ENCODE measurements at places on chromosomes 11 and 22.

GRCh38 chr11:125947419-125948277 lies 1.8 kb downstream of the VSIG10L2 start:
- DNase-seq: no peak

- no peak for DNase-seq
Measured at GRCh38 chr11:42819126-42819525, 492.7 kb upstream of the API5 start.

- DNase-seq: no peak
Measured at GRCh38 chr11:118533769-118534729, 3.1 kb downstream of the TMEM25 start.

DNA sequence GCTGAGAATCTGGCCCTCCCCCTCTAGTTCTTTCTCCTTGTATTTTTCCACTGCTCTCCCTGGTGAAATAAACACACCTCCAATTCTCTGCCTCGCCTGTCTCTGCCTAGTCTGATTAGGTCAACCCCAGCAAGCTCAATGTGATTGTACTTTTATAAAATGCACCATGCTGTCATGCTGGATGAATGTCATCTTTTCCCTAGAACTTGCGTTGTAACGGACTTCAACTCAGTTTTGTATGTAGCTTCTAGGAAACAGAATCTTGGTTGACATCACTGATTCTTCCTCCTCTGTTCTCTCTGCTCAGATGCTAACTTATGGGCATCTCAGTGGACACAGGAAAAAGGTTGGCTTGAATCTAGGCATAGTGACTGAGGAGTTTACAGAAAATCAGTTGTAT lies 261.9 kb upstream of the ISX start:
- DNase-seq: no peak

DNA sequence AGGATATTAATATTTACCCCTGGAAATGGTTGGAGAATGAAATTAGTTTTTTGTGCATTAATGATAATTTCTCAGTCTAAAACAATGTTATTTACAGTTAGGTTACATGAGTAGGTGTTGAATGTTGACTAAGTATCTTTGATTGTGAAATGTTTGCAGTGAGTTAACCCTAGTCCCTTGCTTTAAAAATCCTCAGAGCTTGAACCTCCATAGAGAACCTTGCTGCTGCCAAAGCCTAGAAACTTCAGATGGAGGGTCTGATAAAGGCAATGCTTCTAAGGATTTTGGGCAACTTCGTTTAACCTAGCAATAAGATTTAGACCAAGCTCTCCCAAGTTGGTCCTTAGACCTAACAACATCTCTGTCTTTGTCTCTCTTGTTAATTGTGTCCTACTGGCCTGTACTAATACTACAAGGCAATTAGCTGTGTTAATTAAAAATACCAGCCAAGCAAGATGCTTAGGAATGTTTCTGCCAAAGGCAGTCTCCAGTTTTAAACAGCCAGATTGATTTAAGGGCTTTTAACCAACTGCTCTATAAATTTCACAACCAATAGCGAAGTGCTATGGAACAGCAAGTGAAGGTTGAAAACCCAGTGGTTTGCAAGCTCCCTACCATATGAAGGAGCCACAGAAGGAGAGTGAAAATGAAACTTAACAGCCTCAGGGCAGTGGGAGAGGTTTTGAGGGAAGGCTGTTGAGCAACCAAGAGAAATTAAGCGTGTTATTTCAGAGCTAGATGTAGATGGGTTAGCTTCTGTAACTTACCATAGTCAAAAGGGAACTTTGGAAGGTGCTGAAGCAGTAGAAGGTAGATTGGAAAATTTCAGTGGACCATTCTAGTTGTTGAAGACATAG lies 295.9 kb upstream of the ANO5 start:
- DNase-seq: no peak

GRCh38 chr11:35927682-35928081 lies 16.2 kb upstream of the LDLRAD3 start:
- no peak for DNase-seq

DNA sequence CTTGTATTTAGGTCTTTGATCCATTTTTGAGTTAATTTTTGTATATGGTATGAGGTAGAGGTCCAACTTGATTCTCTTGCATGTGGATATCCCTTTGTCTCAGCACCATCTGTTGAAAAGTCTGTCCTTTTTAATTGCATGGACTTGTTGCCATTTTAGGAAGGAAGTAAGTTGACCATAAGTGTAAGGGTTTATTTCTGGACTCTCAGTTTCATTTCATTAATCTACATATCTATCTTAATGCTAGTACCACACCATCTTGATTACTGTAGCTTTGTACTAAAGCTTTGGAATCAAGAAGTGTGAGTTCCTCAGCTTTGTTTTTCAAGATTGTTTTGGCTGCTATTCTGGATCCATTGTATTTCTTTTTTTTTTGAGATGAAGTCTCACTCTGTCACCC lies 31.4 kb downstream of the CBL start:
- no peak for DNase-seq

DNA sequence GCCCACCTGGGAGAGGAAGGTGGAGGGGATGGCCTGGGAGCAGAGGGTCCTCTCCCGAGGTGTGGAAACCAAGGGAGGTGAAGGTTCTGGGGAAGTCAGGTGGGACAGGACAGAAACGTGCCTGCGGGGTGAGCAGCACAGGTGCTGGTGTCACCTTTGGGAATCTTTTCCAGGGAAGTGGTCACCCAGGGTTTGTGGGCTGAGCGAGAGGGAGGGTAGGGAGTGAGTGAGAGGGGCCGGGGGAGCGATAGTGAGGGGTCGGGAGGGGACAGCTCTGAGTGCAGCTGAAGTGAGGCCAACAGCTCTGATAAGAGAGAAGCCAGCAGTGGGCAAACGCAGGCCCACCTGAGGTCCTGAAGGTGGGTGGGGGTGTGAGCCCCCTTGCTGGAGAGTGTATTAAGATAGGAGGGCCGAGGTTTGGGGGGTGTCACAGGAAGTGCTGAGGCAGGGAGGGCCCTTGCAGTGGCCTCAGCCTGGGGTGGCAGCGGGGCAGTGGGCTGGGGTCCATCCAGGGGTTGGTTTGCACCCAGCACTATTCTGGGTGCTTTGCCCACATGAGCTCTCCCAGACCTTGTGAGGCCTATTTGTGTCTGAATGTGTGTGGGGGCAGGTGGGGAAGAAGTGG lies 1.6 kb upstream of the SHANK3 start:
- DNase-seq: no peak

DNA sequence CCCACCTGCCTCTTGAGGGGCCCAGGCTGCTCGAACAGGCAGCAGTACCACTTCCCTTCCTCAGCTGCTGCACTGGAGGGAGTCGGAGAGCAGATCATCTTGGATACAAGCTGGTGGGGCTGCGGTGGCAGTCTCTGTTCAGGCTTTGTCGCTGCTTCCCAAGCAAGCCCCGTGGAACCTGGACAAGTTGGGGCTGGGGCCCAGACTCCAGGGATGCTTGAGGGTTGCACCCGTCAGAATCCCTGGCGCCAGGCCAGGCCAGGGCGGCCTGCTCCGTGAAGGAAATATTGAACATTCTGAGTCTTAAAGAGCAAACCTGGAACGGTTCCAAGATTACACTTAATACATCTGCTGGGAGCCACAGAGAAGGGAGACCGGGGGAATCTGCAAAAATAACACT lies 310.1 kb upstream of the SORL1-AS1 start:
- DNase-seq: no peak

DNA sequence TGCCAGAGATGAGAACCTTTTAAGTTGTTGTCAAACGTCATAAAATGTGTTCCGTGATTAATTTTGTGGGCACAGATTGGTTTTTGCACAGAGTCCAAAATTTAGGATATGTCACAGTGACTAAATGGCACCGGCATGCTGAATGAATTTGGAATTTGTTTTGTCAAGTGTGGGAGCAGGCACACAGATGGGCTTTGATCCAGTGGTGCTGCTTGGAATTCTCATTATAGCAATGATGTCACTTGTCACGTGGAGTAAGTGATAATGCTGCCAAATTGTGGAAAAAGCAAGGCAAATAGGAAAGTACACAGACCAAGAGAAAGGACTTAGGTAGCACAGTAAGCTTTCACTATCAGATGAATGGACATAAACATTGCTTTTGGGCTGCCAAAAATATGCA lies 8.0 kb upstream of the LIN7C start:
- no peak for DNase-seq

DNA sequence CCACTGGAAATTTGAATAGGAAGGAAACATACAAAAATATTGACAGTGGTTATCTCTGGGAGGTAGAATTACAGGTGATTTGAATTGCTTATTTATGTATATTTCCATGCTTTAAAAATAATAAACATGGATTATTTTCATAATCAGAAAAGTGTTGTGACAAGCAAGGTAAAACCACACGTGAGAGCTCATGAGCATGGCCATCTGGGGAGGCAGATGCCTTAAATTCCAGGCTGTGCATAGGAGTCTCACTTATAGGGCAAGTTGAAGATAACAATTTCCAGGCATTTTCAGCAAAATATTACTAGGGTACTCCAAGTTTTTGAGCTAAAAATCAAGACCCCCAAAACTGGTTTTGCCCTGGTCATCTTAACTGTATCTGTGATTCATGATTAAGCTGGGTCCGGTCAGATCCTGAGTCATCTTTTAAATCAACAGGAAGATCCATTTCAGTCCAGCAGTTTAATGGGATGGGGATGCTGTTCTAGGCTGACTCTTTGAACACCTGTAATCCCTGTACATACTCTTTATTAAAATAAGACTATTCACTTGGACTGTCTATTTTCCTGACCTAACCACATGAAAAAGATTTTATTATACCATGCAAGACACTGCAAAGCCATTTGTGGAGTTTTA lies 115.8 kb upstream of the NARS2 start:
- no peak for DNase-seq

DNA sequence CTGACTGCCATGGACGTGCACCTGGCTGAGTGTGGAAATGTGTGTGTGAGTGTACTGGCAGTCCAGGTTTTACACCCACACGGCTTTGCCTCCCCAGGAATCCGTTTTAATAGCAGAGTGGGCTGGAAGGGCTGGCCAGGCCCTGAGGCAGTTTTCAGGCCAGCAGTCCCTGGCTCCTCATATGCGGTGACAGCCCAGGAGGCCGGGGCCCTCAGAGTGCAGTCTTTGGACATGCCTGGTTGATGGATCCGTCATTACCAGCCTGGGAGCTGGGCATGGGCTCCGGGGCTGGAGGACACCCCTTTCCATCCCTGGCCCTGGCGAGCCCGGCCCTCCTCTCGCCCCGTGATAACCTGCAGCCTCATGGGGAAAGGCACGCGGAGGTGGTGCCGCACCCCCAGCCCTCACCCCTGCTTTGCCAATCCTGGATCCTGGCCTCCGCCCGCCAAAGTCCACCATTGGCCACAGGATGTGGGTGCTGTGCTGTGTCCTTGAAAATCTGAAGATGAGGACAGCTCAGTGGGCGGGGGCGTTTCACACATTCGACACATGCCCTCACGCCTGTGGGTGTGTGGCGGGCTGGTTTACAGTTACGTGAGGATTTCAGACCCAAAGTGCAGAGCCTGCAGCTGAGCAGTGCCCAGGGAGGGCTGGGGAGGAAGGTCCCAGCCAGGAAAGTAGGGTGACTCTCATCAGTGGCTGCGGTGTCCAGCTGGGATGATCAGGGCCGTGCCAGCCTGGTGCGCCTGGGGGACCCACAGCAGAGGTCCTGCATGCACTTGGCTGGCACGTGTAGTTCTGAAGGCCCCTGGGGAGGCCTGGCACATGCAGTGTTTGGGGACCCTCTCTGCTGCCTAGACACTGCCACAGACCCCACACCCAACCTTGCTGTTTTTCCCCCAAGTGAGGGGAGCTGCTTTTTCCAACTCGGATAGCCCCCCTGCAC lies 55.1 kb downstream of the RTN4R start:
- DNase-seq: no peak

GRCh38 chr22:36355362-36355761 lies 32.4 kb downstream of the MYH9 start:
- no peak for DNase-seq

DNA sequence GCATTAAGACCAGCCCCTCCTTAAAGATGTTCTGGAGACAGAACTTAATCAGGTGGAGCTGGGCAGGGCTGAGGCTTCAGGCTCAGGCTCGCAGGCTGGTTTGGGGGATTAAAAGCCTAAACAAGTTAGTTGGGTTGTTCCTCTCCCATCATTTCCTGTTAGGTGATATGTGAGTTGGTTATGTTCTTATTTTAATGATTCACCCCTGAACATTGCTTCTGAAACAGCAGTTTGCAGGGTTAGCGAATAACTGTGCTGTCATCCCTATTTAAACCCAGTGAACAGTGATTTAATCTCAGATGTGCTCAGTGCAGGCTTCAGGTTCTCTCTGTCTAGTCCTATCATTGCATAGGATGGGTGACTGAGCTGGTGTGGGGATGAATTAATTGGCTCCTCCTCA lies 47.4 kb upstream of the BIRC3 start:
- DNase-seq: no peak

- DNase-seq: no peak
Measured at GRCh38 chr22:20648306-20648903, 125.5 kb upstream of the SERPIND1 start.

GRCh38 chr11:68460741-68461574 lies at the start of gene PPP6R3:
TSS of gene PPP6R3 (plus strand) at chr11:68460752. CDS start at chr11:68537665, 76,913 bp downstream.
- DNase-seq: no peak

Data from stimulated activated CD8-positive, alpha-beta memory T cell treated with anti-CD3 and anti-CD28 coated beads, Interleukin-12 subunit alpha, Interleukin-12 subunit beta, amount 100 ng/mL, for 1 hour (primary cell).